Activated T-cell treated with anti-CD3 and anti-CD28 coated beads for 4 hours (primary cell): ENCODE measurements at places on chromosomes 1 and 21.

DNA sequence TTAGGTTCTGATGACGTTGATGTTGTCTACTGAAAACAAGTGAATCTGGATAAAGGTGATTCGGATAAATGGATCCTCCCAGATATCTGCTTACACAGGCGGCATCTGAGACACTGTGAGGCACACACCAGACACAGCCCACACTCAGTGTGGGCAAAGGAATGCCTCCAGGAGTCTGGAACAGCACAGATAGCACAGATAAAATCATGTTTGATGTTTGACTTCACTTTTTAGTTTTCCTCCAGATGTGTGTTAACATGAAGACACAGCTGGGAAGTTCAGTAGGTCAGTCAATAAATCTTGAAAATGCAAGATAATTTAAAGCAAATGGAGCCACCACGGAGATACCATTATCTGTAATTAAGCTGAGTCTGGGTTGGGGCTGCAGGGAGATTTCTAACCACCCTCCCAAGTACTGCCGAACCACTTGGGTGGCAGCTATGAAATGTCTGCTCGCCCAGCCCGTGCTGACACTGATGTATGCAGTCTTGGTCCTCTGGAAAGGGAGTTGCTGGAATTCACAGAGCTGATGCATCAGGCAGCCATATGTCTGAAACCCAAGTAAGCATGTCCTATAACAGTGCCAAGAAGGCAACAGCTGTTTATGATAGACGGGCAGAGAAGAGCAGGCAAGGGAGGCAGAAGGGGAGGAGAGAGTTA is 11.7 kb downstream of the CAPN9 start:
- DNase-seq = no peak

- no peak for DNase-seq
Observed at GRCh38 chr1:61101536-61101935, 19.2 kb downstream of the NFIA start.

GRCh38 chr1:230611878-230612235 is 30.4 kb upstream of the COG2 start:
- DNase-seq = no peak

DNA sequence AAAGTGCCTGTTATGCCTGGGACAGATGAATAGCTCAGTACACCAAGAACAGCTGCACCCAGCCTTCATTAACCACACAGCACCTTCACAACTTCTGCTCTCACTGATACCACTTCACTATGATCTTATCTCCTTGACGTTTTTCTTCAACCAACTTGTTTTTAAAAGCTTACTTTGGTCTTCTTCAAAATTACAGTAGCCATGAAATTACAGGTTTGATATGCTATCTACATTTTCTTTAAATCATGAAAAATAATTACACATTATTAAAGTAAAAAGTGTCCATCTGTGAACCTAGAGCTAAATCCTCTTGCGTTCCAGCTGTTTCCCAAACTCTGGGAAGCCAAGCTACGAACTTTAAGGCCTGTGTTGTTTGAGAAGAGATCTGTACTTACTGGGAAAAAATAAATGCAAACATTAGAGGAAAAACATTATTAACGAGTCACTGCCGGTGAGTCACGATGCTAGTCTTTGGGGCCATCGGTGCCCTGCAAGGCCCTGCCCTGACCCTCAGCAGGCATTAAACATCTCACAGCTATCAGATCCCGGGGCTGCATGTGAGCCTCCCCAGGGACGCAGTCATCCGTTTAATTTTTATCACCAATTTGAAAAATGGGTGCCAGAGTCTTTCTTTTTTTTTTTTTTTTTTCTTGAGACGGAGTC is 56.3 kb upstream of the GPR153 start:
- no peak for DNase-seq

- no peak for DNase-seq
Observed at GRCh38 chr1:42962641-42963377, 4.1 kb upstream of the SLC2A1 start.

DNA sequence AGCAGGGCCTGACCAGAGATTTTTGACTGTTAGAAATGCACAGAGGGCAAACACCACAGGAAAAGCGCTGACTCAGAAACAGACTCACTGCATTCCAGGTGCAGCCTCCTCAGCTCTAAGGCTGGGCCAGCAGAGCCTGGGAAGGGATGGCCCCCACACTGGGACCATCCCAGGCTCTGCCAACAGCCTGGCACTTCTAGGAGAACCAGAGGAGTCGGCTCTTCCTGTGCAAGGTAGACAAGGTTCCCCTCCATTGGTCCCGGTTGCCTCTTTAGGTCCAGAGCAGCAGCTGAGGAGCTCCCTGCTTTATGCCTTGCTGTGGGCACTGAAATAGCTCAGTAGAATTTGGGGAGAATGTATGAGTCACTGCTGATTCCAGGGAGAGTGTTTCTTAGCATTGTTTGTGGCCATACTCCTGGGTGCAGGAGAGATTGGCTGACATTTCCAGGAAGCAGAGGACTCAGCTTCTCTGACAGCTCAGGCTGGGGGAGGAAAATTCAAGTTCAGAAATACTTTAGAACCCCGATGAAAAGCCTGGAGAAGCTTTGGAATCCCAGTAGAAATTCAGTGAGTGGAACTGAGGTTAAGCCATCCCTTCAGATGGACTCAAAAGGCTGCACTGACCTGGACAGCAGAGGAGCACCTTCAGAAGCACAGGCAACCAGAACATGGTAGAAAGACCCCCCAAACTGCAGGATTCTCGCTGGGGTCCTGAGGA is 19.7 kb downstream of the PRAMEF1 start:
- DNase-seq = no peak

DNA sequence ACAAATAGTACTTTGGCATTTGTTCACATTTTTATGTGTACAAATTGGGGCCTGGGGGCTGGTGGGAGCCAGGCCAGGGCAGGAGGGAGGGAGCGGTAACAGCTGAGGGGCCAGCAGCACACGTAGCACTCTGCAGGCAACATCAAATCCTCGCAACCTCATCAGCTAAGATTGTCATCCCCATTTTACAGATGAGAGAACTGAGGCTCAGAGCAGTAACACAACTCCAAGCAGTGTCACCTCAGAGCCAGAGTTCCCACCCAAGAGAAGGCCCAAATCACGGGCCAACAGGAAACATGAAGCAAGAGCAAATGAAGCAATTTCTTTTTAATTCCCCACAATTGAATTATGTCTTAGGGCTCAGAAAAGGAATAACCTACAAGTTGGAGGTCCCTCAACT is 14.1 kb downstream of the IFFO2 start:
- no peak for DNase-seq

- DNase-seq = no peak
Observed at GRCh38 chr1:29017975-29018712, 103.8 kb downstream of the EPB41 start.

- no peak for DNase-seq
Observed at GRCh38 chr1:226233806-226234205, 10.3 kb downstream of the MIXL1 start.

DNA sequence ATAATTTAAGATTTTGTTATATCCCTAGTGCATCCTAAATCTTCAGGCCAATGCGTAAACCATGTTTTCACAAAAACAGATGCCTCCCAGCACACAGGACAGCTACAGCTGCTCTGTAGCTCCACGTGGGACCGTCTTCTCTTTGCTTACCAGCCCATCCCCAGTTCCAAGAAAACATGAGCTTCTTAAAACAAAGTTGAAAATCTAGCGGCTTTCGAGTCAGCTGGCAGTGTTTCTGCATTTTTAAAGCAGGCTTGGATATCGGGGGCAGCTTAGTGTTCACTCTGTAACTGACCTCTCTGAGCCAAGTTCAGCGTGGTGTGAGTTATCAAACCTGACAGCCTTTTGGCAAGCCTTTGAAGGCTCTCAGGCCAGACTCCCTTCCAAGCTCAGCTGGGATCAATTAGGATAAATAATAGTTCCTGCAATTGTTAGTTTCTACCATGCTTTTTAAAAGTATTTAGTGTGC is 881.5 kb downstream of the LTN1 start:
- DNase-seq = no peak
